ENCODE measurements at places on chromosomes 5 and 9.

- DNase-seq = no peak
These were observed 50.6 kb downstream of the MELK start for GRCh38 chr9:36623280-36623679.

- no peak for DNase-seq
These were observed 14.1 kb upstream of the SPARC start for GRCh38 chr5:151700820-151701219.

GRCh38 chr5:68033961-68034571 is 181.5 kb upstream of the PIK3R1 start:
- no peak for DNase-seq

- DNase-seq = no peak
These were observed 1.2 kb downstream of the F2RL1 start for GRCh38 chr5:76819851-76820525.

GRCh38 chr5:149550594-149551226 is 529 bp downstream of the CSNK1A1 start:
- DNase-seq = no peak

- peak; percentile 74 for DNase-seq
These were observed 155.1 kb downstream of the ARSB start for GRCh38 chr5:78829811-78830527.

- no peak for DNase-seq
These were observed 366.4 kb downstream of the ARL15 start for GRCh38 chr5:53943938-53944337.

GRCh38 chr9:123353984-123354591 is 1.9 kb upstream of the CRB2 start:
- peak; percentile 78 for DNase-seq
